A549 (cell line): ENCODE measurements at places on chromosomes 7 and 10.
A peak's percentile ranks its signal among the peaks of the same experiment; 100 is the strongest.

GRCh38 chr7:75565132-75565837 lies 73.2 kb downstream of the SPDYE5 start:
- peak; percentile 15 for DNase-seq

- no peak for DNase-seq
These were observed 490.9 kb downstream of the REEP3 start for GRCh38 chr10:64011912-64012714.

DNA sequence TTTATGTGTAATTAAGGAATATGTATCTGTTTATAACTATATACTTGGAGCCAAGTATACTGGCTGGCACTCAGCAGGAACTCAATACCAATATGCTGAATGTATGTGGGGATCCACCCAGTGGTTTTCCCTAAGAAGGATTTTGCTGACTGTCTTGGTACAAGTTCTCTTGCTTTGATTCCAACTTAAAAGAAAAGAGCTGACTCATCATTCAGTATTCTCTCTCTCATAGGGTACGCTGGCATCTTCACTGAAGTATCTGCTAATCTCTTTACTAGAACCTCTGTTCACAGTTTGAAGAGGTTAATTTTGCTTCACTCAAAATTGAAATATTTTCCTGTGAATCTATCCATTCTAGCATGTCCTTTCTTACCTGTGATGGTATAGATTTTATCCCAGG lies 1044.8 kb downstream of the CNTNAP2 start:
- no peak for DNase-seq

GRCh38 chr10:122490786-122491680 lies 29.7 kb downstream of the HTRA1 start:
- DNase-seq, result no peak

- no peak for DNase-seq
These were observed 74.5 kb upstream of the OIT3 start for GRCh38 chr10:72819053-72819452.

GRCh38 chr7:127927348-127927696 lies 103.9 kb downstream of the LRRC4 start:
- DNase-seq, result no peak

DNA sequence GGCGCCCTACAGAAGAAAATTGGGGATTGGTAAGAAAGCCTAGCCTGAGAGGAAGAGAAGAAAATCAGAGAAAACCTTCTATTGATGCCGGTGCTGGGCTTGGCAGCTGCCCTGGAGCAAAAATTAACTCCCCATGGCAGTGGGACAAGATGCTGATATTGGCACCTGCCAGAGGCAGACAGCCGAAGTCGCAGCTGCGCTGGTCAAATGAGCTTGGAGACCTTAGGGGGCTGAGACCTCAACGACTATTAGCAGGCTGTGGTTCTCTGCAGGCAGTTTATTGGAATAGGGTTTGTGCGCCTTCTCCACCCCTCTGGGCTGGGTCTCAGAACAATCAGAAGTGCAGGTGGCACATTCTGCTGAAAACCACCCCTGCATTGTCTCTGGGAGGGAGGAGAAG lies 213.7 kb downstream of the GFRA1 start:
- DNase-seq, result no peak

DNA sequence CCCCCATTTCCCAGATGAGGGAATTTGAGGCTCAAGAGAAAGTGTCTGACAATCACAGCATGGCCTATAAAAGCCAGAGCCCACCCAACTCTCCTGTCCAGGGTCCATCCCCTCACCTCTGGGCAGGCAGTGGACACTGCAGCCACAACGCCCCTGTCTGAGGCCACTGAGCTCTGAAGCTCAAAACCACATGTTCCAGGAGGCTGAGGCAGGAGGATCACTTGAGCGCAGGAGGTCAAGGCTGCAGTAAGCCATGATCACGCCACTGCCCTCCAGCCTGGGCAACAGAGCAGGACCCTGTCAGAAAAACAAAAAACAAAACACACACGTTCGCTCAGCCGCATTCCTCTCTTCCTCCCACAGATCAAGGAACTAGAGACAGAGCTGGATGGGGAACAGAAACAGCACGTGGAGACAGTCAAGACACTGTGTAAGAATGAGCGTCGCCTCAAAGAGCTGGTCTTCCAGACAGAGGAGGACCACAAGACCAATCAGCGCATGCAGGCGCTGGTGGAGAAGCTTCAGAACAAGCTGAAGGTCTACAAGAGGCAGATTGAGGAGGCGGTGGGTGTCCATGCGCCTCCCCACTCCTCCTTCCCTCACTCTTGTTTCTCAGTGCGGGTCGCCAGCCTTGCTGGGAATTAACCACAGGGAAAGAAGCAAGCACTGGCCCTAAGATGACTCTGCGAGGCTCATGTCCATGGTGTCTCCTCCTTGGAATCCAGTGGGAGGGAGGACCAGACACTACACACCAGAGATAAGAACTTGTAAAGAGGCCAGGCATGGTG lies 20.0 kb upstream of the ARPC1A start:
- DNase-seq, result no peak

GRCh38 chr7:117132321-117133120 lies 179.2 kb downstream of the ST7 start:
- DNase-seq, result peak; percentile 80

GRCh38 chr7:101402081-101402779 lies 39.6 kb downstream of the COL26A1 start:
- DNase-seq, result peak; percentile 71

- no peak for DNase-seq
These were observed 599.7 kb downstream of the KCNMA1 start for GRCh38 chr10:77037735-77038403.

DNA sequence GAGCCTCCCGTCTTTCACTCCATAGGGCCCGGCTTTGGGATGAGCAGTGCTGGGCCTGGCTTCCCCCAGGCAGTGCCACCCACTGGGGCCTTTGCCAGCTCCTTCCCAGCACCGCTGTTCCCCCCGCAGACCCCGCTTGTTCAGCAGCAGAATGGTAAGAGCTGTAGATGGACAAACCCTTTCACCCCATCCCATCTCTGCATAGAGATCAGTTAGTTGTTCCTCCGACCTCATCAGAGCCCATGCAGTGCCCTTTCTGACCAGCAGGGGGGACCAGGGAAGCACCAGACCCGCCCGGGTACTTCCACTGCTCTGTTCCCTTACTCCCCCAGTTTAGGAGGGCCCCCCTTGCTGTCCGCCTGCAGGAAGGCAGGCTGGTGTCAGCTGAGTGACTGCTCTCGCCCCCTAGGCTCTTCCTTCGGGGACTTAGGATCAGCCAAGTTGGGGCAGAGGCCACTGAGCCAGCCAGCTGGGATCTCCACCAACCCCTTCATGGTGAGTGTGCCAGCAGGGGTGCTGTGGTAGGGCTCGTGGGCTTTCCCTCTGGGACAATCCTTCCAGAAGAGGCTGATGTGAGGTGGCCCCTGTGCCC lies 9.8 kb downstream of the SAP25 start:
- DNase-seq, result peak; percentile 61

DNA sequence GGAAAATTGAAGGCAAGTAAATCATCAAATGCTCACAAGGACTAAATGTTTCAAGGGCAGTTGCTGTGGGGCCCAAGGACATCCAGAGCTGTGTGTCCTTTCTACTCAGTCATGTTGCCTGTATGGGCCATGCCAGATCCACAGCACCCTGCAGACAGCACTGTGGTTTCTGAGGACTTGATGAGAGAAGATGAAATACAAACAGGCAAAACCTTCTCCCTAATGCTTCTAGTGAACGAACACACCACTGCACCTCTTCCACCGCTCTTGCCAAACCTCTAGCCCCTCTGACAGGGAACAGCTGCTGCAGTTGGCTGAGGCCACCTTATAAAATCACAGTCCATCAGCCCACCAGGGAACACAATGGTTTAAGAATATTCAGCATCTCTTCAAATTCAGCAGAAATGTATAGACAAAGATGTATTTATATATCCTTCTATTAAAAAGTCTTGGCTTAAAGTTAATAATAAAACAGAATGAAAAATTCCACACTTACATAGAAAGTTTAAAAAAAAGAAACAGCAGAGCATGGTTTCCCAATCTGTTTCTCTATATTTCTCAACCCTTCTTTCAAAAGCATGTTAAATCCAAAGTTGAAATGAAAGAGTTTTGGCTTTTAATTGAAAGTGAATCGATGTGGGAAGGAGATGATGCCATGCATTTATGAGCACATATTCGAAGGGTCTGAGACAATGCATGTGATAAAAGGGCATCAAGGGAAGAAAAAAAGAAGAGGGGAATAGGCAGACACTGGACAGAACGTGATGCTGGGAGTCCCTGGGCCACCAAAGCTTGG lies 14.0 kb downstream of the CYP3A7 start:
- no peak for DNase-seq

- no peak for DNase-seq
These were observed 128.4 kb upstream of the RSU1 start for GRCh38 chr10:16945593-16945992.

DNA sequence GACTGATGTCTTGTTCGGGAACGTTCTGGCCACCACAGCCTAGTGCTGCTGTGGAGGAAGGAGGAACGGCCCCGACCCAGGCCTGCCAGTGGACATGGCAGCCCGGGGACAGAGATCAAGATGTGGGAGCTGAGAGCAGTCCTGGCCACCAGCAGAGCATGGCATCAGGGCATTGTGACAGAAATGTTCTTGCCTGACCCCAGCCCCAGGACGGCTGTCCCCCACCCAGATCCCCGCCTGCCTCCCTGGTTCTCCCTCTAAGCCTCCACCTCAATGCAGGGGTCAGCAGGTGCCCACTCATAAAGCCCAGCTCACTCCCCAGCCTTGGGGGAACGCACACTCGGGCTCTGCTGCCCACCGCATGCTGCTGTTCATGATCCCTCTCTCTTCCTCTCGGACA lies 42.9 kb upstream of the HSPA12A start:
- no peak for DNase-seq

GRCh38 chr10:60834401-60834800 lies 56.1 kb downstream of the CDK1 start:
- DNase-seq, result no peak

DNA sequence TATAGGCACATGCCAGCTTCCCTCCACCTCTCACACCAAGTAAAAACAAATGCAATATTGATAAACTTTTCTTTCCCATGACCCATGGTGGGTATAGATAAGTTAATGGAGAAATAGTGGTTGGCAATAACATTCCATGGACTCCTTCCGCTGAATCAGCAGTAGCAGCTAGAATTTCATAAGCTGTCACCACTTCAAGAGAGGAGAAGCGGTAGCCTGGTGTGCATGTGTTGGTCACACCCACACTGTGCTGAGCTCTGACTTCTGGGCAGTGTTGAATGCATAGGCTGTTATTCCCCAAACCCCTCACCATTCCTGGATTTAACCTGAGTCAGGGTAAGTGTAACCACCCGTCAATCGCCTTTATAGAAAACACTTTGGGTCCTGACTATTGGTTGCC lies 32.5 kb upstream of the BMPER start:
- DNase-seq, result no peak

GRCh38 chr10:79093658-79094411 lies 25.1 kb downstream of the ZMIZ1 start:
- peak; percentile 79 for DNase-seq

GRCh38 chr7:133705596-133705995 lies 421.5 kb upstream of the LRGUK start:
- peak; percentile 69 for DNase-seq

DNA sequence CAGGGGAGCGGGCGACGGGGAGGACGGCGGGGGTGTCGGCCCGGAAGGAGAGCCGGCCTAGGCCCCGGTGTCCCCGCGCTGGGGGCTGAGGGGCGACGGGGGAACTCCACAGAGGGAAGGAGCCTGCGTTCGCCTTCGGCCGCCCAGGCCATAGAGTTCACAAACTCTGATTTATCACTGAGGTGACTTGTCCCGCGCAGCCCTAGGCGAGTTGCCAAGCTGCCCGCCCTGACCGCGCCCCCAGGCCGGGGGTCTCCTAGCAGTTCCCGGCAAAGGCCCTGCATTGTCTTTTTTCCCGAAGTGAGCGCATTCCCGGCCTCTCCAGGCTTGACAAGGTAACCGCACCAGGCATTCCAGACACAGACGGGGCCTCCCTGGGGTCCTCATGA lies 2.9 kb upstream of the NKX6-2 start:
- DNase-seq, result no peak

DNA sequence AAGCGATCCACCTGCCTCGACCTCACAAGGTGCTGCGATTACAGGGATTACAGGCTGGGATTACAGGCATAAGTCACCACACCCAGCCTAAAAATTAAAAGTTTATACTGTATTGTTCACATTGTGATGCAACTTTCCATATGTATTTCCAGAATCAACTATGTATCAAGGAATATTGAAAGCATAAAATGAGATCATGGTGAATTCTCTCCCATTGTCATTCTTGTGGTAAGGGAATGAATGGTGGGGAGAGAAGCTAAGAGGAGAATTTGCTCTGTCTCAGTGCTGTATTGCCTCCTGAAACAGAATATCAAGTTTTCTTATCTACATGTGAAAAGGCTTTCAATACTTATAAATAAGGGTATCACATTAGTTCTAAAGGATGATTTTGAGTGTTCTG lies 81.7 kb downstream of the CD36 start:
- no peak for DNase-seq
